ENCODE measurements at places on chromosomes 5 and 9.

DNA sequence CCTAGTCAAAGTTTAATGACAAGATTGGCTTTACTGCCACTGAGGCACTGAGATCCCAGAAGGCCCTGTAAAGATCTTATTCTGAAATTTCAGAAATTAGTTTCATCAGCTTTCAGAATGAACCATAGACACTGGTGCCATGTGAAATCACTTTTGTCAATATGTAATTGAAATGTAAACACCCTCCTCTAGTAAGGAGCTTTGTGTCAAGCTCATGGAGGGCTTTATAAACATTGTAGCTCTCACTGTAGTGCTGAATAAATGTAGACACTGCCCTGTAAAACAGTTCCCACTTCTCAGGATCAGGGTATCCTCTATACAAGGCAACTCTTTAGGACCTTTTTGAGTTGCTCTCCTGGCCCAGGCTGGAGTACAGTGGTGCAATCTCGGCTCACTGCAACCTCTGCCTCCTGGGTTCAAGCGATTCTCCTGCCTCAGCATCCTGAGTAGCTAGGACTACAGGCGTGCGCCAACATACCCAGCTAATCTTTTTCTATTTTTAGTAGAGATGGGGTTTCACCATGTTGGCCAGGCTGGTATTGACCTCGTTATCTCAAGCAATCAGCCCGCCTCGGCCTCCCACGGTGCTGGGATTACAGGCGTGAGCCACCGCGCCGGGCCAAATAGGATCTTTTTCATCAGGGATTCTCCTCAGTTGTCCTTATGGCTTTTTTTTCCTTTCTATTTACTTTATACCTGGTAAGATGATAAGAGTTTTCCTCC is 1823.9 kb upstream of the CDH9 start:
- no peak for DNase-seq

DNA sequence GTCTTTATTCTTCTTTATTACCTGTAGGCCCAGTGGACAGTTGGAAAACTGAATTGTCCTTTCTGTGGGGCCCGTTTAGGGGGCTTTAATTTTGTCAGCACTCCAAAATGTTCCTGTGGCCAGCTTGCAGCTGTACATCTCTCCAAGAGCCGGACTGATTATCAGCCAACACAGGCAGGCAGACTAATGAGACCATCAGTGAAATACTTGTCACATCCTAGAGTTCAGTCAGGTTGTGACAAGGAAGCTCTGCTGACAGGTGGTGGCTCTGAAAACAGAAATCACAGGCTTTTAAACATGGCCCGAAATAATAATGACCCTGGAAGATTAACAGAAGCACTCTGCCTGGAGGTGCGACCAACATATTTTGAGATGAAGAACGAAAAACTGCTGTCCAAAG is 47.9 kb downstream of the RNF180 start:
- no peak for DNase-seq

DNA sequence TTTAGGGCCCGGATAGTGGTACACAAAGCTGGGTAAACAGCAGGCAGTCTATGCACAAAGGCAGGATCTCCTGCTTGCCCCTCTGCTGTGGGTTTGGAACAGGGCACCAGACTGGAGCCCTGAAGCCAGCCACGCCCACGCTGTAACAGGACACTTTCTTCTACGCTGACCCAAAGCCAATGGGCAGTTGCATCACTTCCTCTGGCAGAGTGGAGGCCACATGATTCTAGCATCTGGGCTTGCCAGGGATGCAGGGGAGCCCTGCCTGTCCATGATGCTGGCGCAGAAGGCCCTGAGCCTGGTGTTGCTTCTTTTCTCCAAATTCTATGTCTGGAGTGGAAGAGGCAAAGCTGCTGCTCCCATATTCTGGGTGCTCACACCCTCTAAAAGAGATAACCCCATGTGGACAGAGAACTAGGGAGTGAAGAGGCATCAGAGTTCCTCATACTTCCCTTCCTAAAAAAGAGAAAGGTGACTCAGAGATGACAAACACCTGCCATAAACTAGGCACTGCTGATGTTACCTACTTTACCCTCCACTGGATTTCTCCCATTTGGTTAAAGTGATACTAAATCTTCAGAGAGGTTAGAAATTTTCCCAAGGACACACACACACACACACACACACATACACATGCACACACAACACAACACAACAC is 260.3 kb upstream of the KLF4 start:
- peak; percentile 95 for DNase-seq

- DNase-seq = no peak
Measured at GRCh38 chr5:122390694-122391093, 78.7 kb downstream of the SNCAIP start.

GRCh38 chr5:158856291-158856690 is 243.4 kb downstream of the EBF1 start:
- no peak for DNase-seq

- DNase-seq = peak; percentile 97
Measured at GRCh38 chr9:69554945-69555344, 117.2 kb downstream of the APBA1 start.

- peak; percentile 82 for DNase-seq
Measured at GRCh38 chr9:125649315-125649714, 57.7 kb downstream of the MAPKAP1 start.

DNA sequence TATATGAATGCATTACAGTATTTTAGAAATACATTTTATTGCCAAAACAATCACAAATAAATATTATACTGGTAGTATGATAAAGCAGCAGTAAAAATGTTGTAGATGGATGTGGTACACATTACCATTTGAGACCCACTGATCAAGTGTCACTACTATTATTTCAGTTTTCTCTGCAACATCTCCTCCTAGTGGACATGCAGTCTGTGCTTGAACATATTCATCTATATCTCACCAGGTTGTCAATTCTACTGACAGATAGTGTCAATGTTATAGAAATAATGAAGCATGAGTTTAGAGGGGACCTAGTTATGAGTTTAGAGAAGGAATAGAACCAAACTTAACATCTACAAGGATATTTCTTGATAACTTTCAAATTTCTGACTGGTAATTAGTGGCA is 39.2 kb upstream of the ELOVL7 start:
- DNase-seq = peak; percentile 22

DNA sequence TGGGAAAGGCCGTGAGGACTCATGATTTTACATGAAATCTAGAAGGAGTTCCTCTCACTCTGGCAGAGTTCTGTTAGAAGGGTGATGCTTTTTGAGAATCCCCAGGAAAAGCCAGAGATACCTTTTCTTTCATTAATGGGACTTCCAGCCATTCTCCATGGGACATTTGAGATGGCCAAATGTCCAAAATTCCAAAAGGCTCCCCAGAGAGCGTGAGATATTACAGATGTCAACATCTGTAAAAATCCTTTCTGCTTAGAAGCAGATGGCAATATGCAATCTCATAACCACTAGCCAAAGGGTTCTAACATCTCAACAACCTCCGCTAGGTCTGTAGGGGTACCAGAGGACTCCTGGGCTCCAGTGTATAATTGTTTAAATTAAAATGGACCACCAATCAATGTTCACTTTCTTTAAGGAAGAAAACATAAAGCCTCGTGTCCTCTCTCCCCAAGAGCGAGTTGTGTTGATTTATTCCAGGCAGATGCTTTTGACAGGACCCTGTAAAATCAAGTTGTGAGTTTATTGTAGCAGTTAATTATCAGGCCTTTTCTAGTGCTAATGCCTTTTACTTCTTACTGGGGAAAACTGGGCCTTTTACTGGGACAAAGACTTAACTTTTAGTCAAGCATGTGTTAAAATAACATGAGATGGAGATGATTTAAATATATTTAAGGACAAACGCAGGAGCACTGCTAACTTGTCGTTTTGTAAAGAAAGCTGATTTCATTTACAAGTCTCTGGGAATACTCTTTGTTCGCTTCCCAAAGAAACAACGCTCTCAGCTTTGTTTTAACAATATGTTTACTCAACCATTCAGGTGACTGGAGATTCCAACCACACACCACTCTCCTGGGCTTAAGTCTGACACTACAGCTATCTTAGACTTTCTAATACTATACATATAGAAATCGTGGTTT is 4.8 kb downstream of the GAS1 start:
- DNase-seq = peak; percentile 20

DNA sequence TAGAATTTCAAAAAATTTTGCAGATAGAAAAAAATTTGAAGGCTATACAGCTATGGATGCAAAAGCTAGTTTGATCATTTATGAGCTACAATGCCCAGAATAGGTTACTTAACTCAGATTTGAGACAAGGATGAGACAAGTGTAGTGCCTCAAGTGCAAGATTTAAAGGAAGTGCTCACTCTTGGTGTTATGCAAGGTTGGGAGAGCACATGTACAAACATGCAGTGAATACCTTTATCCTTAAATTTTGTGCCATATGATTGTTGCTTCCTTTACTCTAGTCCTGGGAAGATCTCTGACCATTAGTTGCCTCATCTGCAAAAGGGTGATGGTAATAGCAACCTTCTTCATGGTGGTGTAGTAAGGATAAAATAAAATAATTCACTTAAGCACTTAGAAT is 31.7 kb upstream of the PPP2R2B start:
- no peak for DNase-seq

- no peak for DNase-seq
Measured at GRCh38 chr9:127776195-127776923, 2.1 kb downstream of the SH2D3C start.

DNA sequence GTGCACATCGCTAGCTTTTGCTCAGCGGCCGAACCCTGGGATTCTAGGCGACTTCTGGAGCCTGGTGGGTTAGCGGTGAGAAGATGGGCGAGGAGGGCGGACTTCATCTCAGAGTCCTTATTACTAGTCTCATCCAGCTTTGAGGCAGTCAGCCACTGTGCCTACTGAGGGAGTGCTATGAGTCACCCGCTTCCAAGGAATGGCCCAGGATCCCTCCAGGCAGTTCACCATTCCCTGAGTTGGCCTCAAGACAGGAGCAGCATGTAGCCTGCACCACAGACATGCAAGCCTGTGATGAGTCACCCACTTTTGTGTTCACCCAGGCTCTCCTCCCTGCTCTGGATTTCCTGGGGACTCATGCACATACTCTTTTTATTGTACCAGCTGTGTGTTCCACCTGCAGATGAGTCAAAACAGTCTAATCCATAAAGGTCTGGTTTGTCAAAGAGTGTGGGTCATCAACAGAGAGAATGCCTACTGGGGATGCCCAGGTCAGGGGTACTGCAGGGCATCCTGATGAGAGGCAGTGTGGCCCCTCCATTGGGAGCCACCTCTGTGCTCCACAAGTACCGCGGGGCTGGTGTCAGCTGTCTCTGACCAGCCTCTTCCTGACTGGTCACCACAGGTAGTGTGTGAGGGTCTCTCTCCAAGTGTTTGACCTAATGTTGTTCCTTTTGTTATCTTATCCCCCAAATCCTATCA is 20.2 kb downstream of the SLC22A5 start:
- peak; percentile 97 for DNase-seq

DNA sequence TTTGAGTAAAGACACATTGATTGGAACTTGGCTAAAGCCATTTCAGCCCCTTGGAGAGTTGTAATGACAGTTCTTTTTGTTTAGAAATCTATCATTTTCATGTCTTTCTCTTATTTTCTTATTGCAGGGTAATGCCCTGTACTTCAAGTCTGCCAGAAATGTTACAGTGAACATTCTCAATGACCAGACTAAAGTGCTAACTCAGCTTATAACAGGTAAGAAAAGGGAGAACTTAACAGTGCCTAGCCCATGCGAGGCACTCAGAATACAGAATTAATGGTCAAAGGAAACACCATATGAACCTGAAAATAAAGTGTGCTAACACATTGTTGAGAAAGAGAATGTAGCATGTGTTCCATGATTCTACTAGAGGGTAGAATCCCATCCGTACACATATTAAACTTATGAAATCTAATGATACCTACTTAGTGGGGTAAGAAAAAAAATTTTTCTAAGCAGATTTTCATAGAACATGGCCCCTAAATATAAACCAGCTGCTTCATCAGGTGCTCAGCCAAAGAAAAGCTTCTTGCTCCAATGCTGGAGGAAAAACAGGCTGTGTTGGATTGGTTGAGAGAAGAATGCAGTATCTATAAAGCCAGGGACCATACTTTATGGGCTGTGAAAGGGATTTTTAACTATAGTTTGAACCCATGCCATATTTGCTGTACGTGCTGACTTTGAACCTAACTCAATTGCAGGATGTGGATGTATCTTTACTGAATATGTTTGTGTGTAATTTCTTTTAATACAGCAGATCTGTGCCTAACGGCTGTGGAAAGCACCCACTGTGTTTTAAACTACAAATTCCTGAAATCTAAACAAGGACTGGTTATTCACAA is 260.8 kb upstream of the PPP1R2B start:
- no peak for DNase-seq

- DNase-seq = peak; percentile 68
Measured at GRCh38 chr9:111691672-111692329, 30.4 kb downstream of the GNG10 start.

GRCh38 chr5:74851684-74852353 is 14.4 kb downstream of the FAM169A start:
- DNase-seq = peak; percentile 64

DNA sequence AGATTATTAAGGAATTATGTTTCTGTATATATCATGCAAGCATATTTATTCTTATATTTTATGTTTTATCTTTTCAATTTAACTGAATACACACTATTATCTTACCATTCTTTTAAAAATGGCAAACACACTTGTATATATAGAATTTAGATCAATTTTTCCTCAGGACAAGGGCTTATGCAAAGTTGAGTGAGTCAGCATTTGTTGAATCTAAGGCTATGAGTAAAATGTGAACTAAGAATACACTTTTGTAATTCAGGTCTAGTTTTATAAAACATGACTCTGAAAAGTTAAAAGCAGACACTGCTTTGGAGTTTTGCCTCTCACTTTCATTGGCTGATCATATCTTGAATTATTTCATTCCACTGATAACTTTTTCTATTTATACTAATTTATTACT is 127.8 kb downstream of the FOCAD start:
- DNase-seq = peak; percentile 43

GRCh38 chr5:136032564-136032963 is 3.8 kb downstream of the TGFBI start:
- DNase-seq = peak; percentile 85

DNA sequence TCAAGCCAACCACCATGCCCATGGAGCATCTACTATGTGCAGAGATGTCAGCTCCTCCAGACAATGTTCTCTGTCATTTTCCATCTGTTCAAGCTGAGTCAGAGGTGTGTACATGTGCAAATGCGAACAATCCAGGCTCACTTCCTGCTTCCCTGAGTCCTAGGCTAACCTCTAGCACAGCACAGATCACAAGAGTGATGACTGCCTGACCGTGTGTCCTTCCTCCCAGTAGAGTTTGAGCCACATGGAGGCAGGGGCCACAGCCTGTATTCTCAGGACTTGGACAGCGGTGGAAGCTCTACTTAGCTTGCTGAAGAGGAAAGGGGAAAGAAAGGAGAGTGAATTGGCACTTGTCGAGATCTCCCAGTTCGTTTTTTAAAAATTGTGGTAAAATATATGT is 87.2 kb downstream of the KCNIP1 start:
- DNase-seq = no peak

DNA sequence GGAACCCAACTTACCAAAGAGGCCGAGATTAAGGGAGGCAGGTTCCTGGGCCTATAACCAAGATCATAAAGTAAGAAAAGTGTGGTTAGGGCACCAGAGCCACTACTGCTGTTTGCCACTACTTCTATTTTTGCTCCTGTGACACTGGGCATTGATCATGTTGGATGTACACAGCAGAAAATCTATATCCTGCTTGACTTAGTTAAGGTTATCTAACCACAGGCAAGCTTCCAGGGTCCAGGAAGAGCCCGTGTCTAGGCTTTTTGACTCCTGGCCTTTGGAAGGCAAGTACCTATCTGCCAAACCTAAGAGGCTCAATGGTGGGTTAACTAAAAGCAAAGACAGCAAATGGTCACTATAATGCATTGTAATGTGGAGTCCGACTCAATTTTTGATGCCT is 497.5 kb upstream of the DMAC1 start:
- DNase-seq = no peak

- peak; percentile 53 for DNase-seq
Measured at GRCh38 chr5:130708754-130709153, 456.3 kb downstream of the HINT1 start.

- no peak for DNase-seq
Measured at GRCh38 chr5:176779537-176779936, 30.8 kb upstream of the UNC5A start.

All from fibroblast of pulmonary artery (primary cell).